ENCODE measurements at places on chromosomes 3 and 15.

DNA sequence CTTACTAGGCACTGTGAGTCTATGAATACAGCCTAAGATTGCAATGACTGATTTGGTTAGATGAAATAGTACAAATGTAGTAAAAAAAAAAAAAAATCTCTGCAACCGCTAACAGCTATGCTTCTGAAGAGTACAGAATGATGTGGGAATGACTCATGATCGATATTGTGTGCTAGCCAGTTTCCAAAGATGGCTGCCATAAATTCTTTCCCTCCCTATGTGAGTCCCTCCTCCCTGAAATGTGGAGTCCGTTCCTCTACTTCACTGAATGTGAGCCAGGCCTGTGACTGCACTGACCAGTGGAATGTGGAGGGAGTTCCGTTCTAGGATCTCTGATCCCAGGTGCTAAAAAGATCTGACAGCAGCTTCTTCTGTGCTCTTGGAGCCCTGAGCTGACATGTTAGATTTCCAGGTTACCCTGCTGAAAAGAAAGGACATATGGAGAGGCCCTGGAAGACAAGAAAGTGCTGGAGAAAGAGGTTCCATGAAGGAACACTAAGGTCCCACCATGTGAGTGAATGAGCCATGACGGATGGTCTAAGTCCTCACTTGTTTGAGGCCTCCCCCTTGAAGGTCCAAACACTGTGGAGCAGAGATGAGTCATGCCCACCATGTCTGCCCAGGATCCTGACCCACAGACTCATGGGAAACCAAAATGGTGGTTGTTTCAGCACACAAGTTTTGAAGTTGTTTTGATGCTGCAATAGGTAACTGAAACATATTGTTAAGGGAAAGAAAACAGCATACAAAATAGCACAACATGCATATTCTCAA is 46.3 kb downstream of the DGKG start:
- no peak for DNase-seq

- no peak for DNase-seq
Measured at GRCh38 chr15:39756806-39757522, 25.7 kb downstream of the FSIP1 start.

- no peak for DNase-seq
Measured at GRCh38 chr3:32888739-32889138, 62.7 kb upstream of the CCR4 start.

GRCh38 chr3:99071096-99071495 is 169.6 kb upstream of the DCBLD2 start:
- DNase-seq, result no peak

DNA sequence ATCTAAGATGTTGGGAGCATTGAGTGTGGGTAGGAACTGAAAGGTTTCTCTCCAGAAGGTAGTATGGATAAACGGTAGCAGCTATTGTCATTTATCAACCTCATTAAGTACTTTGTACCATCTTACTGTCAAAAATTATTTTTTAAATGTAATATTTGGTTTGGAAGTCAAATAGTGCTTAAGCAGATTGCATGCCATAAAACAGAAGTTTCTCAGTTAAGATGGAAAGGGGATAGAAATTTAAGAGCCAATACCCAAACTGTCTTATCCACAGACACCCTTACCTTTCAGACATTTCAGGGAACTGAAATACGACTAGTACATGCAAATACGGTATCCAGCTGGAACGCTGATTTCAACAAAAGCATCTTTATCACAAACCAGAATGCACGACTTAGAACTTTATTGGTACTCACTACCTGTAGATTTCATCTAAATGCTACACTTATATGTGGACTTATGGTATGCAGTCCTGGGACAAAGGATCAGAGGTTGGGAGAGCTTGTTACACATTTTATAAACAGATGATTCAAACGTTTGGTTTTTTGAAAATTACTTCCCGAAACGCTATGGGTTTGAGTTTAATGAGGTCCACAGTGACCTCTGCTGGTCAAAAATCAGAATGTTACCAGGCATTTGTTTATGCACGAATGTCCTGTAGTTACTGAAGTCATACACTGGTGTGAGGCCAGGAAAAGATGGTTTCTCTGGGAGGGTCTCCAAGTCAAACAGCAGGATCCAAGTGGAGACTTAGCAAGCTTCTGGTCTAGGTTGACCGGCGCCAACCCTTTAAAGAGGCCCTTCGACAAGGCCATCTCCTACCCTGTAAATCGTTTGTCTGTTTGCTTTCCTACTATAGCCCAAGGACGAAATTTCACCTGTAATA is 45.7 kb upstream of the DUT start:
- DNase-seq, result peak; percentile 26

DNA sequence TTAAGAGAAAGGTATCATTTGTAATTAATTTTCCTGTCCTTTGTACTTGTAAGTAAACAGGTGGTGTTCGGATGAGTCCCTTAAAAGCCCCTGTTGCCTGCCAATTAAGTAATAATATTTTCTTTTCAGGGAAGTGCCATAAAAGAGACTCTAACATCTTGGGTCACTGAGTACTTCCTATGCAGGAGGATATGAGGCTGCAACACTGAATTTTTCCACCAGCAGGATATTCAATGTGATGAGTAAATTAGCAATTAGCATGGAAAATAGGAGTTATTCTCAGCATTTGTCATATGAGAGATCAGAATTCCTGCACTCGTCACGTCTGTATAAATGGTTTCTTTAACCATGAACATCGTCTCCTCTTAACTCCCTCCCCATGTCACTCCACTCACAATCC is 45.4 kb downstream of the WWTR1 start:
- DNase-seq, result no peak

DNA sequence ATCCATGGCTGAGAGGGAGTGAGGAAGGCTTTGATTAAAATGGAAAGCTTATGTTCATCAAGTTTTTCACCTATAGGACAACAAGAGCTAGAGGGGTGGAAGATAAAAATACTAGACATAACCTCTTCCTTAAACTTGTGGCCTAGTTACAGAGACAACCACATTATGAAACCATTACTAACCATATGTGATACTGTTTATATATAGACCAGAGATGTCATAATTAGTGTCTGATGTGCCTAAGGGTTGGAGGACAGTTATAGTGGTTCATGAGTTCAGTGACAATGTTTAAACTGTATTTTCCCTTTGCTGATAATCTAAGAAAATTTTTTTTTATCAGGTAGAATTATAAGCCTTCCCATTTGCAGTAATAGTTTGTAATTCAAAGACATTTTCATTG is 23.7 kb downstream of the PHLDB2 start:
- DNase-seq, result no peak

- no peak for DNase-seq
Measured at GRCh38 chr15:79450648-79451047, 18.5 kb downstream of the MINAR1 start.

- DNase-seq, result no peak
Measured at GRCh38 chr3:160065786-160066185, 77.2 kb downstream of the IL12A start.

DNA sequence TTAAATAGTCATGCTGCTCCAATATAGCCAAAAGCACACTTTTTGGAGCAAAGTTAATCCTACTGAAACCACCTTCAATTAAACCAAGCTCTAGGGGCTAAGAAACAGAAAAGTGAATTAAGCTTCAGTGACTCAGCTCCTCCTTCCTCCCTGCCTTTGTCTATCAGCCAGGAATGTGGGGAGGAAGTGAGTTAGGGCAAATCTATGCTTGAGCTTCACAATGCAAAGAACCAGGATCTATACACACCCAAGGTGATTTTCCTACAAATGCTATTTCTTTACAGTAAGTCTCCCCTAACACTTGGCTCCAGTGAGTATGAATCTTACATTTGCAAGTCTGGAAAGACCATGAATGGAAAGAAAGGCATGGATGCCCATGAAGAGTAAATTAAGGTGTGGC is 212.1 kb downstream of the P3H2 start:
- DNase-seq, result no peak

GRCh38 chr3:93969443-93969842 is 4.3 kb downstream of the PROS1 start:
- DNase-seq, result no peak

- DNase-seq, result no peak
Measured at GRCh38 chr3:67093305-67093704, 95.2 kb downstream of the KBTBD8 start.

GRCh38 chr3:12150112-12150511 is 8.6 kb downstream of the TIMP4 start:
- DNase-seq, result no peak

GRCh38 chr15:47813748-47814384 is 96.6 kb downstream of the SEMA6D start:
- no peak for DNase-seq

DNA sequence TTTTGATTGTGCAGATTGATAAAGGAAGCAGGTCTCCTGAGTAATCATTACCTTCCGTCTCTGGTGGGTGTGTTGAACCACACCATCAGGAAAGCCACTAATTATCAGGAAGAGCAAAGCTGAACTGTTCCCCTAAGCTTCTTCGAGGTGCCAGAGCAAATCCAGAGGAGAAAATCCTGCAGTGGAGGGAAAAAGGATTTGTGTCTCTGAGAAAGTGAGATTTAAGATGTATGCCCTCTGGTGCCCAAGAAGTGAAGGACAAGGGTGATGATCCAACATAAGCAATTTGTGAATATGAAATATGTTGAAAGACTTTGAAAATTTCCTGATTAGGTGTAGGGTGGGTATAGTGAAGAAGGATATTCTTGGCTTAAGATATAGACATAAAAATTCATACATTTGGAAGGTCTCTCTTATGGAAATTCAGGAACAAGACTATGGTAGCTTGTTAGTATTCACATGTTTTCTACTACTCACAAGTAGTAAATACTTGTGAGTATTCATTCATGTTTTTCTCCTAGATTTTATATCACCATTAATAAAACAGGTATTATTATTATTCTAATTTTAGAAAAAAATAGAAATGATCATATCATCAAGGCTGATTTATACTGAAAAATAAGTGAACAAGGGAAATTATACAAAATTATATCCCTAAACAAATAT is 34.8 kb downstream of the COMMD2 start:
- peak; percentile 16 for DNase-seq

DNA sequence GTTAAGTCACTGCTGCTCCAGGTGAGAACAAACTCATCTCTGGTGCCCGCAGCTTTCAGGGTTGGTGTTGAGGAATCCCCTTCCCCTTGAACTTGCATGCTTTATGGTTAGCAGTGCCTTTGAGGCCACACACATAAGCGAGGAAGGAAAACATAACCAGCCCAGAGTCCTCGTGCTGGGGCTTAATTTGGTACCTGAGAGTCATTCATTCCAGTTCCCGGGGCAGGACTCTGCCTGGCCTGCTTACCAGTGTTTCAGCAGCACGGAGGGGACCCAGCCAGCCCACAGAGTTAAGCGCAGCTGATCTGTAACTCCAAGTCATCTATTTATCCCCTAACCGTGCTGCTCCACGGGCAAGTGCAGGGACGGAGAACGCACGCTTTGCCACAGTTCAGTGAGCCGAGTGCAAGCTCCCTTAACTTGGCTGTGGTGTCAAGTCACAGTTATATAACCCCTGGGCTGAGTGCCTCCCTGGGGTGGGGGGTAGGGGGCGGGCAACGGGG is 302.3 kb upstream of the ICE2 start:
- no peak for DNase-seq

GRCh38 chr3:60263191-60263590 is 988.1 kb downstream of the FHIT start:
- DNase-seq, result no peak

DNA sequence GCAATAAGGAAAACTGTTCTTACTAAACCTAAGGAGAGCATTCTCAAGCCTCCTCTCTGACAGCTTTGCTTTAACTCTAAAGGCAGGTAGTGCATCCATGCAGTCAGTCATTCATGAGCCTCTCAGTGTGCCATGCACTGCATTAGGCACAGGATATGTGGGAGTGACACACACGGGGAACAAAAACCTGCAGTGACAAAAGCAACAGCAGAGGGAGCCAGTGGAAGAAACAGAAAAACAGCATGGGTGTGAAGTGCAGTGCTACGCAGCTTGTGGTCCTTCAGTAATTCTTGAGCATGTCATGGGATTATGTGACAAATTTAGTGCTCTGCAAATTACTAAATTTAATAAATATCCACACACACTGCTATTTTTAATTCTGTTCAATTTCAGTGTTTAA is 230.7 kb downstream of the BBX start:
- DNase-seq, result peak; percentile 69

- no peak for DNase-seq
Measured at GRCh38 chr3:40223856-40224255, 85.7 kb upstream of the EIF1B start.

Measured in NCI-H1436 treated with DMSO at 0.1 percent for 48 hours (cell line).